Right lobe of liver (tissue), 6 donors: ENCODE measurements at places on chromosomes 3 and 15. TPM values are rescaled to one million over a fixed set of nuclear protein-coding genes. Genes with fewer than 3 reads are reported as not detected.

- no peaks in the 10 kb centered on the region for H3K27me3 ChIP-seq
- H3K27ac ChIP-seq, result no peak overlapping the region
- no peak overlapping the region for H3K4me3 ChIP-seq
- DNase-seq, result no peak
Measured at GRCh38 chr3:178263236-178263916, 272.9 kb upstream of the KCNMB2 start.

DNA sequence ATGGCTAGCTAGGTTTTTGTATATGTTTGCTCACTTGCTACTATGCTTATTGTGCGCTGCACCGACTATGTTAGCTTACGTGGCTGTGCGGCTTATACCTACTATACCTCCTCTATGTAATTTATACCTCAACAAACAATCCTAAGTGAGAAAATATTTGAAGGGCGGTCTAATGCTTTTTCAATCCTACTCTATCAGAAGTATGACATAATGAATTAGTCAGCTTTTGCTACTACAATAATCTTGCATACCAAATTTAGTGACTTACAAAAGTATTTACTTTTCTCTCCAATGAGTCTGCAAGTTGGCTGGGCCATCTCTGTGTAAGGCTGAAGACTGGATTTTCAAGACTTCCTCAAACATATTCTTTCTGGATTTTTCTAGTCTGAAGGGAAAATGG is 391.2 kb upstream of the NECTIN3 start:
- DNase-seq, result no peak
- H3K4me3 ChIP-seq, result no peak overlapping the region
- H3K4me1 ChIP-seq, result no peaks in the 10 kb centered on the region
- H3K27me3 ChIP-seq, result no peaks in the 10 kb centered on the region
- no peak overlapping the region for H3K27ac ChIP-seq
- no peaks in the 10 kb centered on the region for H3K36me3 ChIP-seq

- H3K36me3 ChIP-seq, result no peaks in the 10 kb centered on the region
- H3K4me3 ChIP-seq, result peak within 1 kb of the TSS; percentile 36
- H3K27ac ChIP-seq, result no peak within 1 kb of the TSS
Measured at GRCh38 chr15:41558400-41559238, at the start of gene TYRO3. Gene TYRO3 (plus strand): TSS chr15:41559212. CDS start chr15:41559258, 46 bp downstream.

- DNase-seq, result no peak
- H3K4me1 ChIP-seq, result no peaks in the 10 kb centered on the region
- H3K27ac ChIP-seq, result no peak overlapping the region
- H3K4me3 ChIP-seq, result no peak overlapping the region
- no peaks in the 10 kb centered on the region for H3K27me3 ChIP-seq
Measured at GRCh38 chr3:112134335-112135124, 1.5 kb upstream of the GCSAM start.

- no peak overlapping the region for H3K27ac ChIP-seq
- H3K4me1 ChIP-seq, result no peaks in the 10 kb centered on the region
- H3K27me3 ChIP-seq, result no peaks in the 10 kb centered on the region
Measured at GRCh38 chr3:169615833-169616232, 47.7 kb downstream of the MECOM start.

- DNase-seq, result no peak
- peak overlapping the region; percentile 3 for H3K27ac ChIP-seq
- peaks cover 77% of the 10 kb centered on the region for H3K4me1 ChIP-seq
Measured at GRCh38 chr3:149374793-149375500, 2.5 kb downstream of the TM4SF1 start.

DNA sequence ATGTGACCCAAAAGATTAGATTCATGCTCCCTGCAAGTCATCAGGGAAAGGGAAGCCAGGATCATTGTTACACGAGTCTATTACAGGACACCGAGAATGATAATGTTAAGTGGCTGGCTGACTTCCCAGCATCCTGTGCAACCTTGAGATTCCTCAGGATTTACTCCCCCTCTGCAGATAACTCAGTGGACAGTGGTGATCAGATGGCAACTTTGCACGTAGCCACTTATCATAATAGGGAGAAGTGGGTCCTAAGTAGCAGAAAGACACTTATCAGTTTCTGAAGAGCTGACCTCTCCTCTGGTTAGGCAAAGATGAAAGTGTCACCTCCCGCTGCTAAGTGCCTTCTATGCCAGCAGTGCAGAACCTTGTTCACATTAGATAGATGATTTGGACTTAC is 6.7 kb upstream of the TMPRSS7 start:
- no peak overlapping the region for H3K4me3 ChIP-seq
- no peak for DNase-seq
- no peaks in the 10 kb centered on the region for H3K36me3 ChIP-seq
- H3K27me3 ChIP-seq, result no peaks in the 10 kb centered on the region

DNA sequence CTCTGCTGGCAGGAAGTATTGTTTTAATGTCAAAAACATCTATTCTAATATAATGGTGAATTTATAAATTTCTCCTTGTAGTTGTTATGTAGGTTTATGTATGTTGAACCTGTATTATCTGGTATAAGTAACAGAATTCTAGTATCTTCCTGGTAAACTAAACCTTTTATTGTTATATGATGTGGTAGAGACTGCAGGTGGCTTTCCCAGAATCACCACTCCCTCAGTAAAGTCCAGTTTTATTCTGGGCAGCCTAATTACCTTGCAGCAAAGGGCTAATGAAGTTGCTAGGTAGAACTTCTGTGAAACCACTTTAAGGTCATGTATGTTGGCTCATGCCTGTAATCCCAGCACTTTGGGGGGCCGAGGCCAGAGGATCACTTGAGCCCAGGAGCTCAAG is 15.6 kb downstream of the CSNK1G1 start:
- H3K36me3 ChIP-seq, result no peaks in the 10 kb centered on the region
- H3K4me3 ChIP-seq, result no peak overlapping the region
- H3K27me3 ChIP-seq, result no peaks in the 10 kb centered on the region
- DNase-seq, result no peak
- H3K4me1 ChIP-seq, result no peaks in the 10 kb centered on the region

NECTIN3 gene
- total RNA-seq, result 28.2 TPM

PLA2G4D gene
- total RNA-seq, result not detected

SPINK8 gene
- not detected for total RNA-seq

STRIT1 gene
- total RNA-seq, result 1.2 TPM

GABRR3 gene
- total RNA-seq, result not detected

SLC27A2 gene
- total RNA-seq, result 161 TPM

HRG gene
- total RNA-seq, result 378 TPM

WDR93 gene
- total RNA-seq, result not detected
